ENCODE measurements at places on chromosomes 12 and 14.

DNA sequence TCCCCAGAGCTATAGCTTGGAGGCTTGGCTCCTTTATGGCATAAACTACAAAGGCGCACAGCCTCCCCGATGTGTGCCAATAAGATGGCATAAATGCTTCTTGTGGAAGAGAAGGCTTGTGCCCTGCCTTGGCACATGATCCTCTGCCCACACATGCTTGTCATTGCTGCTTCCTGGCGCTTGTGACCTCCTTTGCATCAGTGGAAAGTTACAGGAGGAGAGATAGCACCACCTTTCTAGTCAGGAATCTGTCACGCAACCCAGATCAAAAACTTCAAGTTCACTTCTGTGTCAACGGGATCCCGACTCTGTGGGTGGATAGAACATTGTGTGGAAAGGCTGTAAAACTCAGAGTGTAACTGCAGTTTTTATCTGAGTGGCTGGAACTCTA, 183.8 kb upstream of the HIF1A start:
- DNase-seq: no peak

- no peak for DNase-seq
These were observed 65.6 kb downstream of the NTF3 start for GRCh38 chr12:5497329-5498053.

- DNase-seq: no peak
These were observed 41.0 kb downstream of the HECTD4 start for GRCh38 chr12:112341046-112341825.

DNA sequence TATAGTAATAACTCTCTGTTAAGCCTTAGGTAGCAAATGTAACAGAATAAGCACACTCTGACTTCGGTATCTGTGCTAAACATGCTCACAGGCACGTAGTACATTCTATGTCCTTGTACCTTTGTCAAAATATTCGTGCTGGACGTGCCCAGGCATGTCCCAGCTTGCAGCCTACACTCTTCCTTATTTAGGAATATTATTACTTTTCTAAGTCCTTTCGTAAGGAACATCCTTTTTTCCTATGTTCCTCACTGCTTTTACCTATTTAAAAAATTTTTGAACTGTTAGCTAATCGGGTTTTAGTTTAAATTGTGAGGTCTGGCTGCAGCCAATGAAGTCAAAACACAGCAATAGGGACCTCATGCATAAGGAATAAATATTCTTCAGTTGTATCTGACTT, 24.1 kb upstream of the UBC start:
- DNase-seq: peak; percentile 56

DNA sequence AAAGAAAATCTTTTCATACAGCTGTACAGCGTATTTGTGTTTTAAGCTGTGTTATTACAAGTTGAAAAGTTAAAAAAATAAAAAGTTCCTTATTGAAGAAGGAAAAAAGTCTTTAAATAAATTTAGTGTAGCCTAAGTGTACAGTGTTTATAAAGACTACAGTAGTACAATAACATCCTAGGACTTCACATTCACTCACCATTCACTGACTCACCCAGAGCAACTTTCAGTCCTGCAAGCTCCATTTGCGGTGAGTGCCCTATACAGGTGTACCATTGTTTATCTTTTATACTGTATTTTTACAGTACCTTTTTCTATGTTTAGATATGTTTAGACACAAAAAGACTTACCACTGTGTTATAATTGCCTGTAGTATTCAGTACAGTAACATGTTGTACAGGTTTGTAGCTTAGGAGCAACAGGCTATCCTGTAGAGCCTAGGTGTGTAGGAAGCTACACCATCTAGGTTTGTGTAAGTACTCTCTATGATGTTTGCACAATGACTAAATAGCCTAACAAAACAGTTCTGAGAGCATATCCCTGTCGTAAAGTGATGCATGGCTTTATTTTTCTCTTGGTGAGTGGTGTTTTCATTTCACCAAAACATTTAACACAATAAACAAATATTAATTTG, 275.2 kb downstream of the DACT1 start:
- no peak for DNase-seq

DNA sequence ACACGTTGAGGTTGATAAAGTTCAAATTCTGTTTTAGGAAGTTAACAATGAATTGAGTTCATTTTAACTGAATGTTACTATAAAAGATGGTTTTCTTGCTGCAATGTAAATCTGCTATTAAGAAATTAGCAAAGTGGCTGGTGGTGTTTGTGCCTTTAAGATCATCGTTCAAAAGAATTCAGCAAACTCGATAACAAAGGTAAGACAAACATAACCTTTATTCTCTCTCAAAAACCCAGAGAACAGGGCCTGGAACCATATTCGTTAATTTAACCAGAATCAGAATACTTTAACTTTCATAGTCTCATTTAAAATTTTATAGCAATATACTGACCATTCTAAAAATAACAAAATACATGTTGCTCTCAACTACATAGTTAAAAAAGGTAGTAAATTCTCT, 3.4 kb downstream of the TMEM30B start:
- DNase-seq: no peak

GRCh38 chr12:117188961-117189724, 1.1 kb downstream of the FBXO21 start:
- peak; percentile 70 for DNase-seq

DNA sequence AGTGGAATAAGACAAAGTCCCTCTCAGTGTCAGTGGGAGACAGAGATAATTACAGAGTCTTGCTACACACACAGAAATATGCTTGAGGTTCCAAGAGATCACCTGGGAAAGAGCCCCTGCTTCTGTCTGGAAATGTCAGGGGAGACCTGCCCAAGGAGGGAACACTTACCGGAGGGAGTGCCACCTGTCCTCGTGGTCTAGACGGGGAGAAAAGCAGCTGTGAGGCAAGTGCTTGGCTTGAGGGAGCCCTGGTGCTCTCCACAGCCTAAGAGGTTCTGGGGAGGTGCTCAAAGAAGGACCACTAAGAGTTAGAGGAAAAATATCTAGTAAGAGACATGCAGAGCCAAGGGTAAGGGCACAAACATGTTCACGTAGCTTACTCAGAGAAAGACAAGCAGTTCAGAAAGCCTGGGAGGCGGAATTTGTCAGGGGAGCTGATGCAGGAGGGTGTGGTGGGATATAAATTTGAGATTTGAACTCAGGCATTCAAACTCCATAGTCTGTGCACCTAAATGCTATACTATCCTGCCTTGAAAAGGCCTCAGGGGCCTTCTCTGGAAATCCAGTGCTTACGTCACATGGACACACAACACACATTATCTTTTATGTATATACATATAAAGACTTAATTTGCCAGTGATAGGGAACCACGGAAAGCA, 38.2 kb upstream of the GNPNAT1 start:
- no peak for DNase-seq

- no peak for DNase-seq
These were observed 229.6 kb upstream of the NAV3 start for GRCh38 chr12:77601069-77601468.

DNA sequence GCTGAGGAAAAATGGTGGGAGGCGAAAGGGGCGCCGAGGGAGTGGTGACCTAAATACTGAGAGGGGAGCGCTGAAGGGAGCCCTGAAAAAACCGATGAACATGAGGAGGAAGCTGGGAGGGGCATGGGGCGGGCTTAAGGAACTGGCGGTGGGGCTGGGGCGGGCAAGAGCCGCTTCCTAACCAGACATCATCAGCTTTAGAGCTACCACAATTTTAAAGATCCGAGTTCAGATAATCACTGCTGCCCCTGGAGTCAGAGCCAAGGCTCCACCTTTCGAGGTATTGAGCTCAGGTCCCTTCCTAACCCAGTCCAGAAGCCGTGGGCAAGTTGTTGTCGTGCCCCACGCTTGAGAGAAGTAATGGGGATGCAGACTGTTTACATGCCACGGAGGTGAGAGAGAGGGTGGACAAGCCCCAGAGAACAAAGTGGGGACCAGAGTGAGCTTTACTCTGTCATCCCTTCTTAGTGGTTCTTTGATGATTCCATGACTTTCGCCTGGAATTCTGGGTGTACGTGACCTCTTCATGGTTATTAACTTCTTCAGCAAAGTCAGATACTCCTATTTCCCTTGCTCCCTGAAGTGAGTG, 393 bp downstream of the ORMDL2 start:
- no peak for DNase-seq

DNA sequence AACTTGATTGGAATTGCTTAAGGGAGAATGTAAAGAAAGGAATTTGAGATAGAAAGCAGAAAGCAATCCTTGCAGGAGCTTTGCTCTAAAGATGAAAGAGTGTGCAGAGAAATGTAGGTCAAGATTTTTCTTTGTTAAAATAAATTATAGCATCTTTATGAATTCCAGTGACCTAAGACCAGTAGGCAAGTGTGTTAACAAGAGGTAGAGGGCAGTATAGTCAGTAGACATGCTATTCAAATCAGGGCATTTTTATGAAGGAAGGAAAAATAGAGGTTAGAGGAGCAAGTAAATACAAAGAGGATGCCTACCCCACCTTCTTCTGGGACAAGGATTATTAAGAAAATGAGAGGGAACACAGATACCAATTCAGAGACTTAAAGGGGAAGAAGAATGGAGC, 148.5 kb downstream of the PLCZ1 start:
- DNase-seq: peak; percentile 32

DNA sequence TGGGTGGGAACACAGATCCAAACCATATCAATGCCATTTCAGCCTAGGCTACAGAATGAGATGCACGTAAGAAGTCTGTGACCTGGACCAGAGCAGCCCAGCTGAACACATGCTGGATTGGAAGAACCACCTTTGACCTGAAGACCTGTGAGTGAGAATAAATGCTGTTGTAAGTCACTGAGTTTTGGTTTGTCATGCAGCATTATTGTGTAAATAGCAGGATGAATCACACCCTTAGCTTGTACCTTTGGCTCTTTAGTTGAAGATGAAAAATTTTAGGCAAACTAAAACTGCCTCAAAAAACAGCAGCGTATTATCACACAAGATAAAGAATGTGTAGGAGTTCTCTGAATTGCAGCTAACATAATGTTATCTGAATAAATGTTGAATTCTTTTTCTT, 199.4 kb upstream of the LRIG3 start:
- DNase-seq: peak; percentile 86

DNA sequence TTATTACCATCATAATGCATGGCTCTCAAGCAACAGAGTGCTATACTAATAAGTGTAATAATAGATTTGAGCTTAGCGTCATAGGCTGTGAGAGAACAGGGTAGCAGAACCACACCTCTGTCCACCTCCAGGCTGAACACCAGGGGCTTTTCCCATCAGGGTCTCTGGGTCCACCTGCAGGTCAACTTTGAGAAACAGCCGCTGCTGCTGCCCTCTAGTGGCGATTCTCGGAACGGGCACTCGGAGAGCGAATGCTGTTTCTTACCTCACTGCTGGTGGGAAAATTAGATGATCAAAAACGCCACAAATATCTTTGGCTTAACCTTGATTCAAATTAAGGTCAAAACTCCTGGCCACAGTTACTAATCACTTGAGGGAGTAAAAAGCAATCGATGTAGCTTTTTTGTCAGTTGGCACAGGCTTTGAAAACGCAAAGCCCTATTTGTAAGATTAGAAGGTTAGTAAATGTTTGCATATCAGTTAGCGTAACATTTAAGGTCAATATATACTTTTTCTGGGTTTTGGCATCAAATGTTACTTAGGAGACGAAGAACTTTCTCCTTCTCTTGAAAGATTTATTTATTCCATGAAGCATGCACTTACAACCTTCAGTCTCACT, 127.9 kb upstream of the TMEM132D start:
- DNase-seq: peak; percentile 26

DNA sequence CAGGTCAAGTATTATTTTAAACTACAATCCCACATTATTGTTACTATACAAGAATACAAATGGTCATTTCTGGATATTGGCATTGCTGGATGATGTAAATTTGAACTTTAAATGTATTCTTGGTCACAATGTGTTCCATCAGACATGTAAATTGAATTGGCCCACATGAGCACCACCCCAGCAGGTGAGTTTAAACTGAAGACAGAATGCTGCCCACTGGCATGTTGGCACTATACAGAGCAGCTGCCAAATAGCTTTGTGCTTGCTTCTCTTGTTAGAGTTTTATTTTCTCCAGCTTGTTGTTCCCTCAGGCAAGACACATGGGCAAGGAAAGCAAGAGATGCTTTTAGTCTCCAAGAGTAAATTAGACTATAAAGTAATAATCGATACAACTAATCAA, 98.6 kb downstream of the C12orf50 start:
- DNase-seq: no peak

DNA sequence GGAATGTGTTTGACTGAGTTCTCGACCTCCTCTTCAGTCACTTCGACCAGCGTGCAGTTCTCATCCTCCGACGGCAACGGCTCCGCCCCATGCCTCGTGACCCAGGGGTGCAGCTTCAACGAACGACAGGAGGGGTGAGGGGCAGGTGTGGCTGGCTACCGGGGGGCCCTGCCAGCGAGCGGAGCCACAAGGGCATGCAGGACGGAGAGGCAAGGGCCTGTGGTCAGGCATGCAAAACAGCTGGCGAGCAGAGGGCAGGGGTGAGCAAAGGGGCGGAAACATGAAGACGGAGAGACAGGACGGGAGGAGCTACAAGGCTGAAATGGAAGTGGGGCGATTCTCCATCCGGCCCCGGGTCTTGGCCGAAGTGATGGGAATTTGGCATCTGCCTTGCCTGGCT, 38.7 kb downstream of the P2RX4 start:
- DNase-seq: no peak

DNA sequence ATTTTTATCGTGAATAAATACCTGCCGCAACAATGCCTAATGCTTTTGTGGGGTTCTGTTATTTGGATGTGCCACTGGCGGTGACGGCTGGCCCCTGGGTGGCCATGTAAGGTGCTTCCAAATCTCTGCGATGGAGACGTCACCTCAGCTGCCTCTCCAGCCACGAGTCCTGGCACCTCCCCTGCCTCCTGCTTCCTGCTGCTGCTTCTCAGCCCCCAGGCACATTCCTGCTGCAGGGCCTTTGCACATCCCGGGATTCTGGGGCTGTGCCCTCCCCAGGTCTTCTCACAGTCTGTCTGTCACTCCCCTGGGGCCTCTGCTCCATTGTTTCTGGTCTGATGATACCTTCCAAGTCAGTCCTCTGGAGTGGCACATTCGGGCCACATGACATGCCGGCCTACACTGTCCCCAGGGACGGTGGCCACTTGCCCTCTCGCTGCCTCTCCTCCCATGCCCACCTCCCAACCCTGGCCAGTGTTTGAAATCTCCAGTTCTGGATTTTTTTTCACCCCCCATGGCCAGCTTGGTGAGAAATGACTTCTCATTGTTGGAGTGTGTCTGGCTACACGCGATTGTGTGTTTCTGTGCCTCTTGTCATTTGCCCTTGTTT, 151.8 kb downstream of the KIF26A start:
- DNase-seq: no peak

GRCh38 chr12:129827866-129828384, 75.9 kb downstream of the TMEM132D start:
- DNase-seq: no peak

GRCh38 chr12:13940335-13940865, 41.0 kb downstream of the GRIN2B start:
- DNase-seq: no peak

DNA sequence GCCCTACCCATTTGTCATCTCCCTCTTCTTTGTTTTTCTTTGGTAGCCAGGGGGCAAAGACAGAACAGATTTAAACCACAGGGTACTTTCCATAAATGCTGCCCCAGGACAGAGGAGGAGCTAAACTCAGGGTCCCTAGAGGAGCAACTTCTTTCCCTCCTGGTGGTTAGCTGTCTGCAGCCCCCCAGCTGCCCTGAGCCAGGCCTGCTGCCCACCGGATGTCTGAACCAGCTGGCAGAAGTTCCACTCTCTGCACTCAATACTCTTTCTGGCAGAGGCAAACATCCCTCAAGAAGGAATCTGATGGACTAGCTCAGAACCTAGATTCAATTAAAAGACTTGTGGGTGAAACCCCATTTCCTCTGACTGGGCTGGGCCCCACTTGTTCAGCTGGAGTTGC, 10.7 kb downstream of the VDR start:
- DNase-seq: no peak

All from fibroblast of mammary gland (primary cell).